ENCODE measurements at places on chromosomes 16 and 17. TPM values are rescaled to one million over a fixed set of nuclear protein-coding genes. Genes with fewer than 3 reads are reported as not detected.
A peak's percentile ranks its signal among the peaks of the same experiment; 100 is the strongest.

GGT6 gene
- not detected for total RNA-seq

KRTAP4-9 gene
- total RNA-seq: not detected

LITAFD gene
- not detected for total RNA-seq

SMIM22 gene
- not detected for total RNA-seq

TMEM106A gene
- total RNA-seq: 2.3 TPM

DNA sequence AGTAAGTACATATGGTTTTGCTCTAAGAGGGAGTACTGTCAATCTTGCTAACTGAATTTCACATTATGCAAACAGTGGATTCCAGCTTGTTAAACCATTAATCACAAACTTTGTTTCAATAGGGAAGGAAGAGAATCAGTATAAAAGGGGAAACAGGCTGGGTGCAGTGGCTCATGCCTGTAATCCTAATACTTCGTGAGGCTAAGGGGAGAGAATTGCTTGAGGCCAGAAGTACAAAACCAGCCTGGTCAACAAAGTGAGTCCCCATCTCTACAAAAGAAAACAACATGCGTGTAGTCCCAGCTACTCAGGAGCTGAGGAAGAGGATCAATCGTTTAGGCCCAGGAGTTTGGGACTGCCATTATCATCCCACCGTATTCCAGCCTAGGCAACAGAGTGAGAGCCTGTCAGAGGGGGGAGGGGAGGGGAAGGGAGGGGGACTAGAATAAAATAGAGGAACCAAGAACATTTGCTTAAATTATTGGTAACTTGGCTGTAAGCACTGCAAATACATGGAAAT, 65.7 kb downstream of the FBXL20 start:
- no peak for DNase-seq

DNA sequence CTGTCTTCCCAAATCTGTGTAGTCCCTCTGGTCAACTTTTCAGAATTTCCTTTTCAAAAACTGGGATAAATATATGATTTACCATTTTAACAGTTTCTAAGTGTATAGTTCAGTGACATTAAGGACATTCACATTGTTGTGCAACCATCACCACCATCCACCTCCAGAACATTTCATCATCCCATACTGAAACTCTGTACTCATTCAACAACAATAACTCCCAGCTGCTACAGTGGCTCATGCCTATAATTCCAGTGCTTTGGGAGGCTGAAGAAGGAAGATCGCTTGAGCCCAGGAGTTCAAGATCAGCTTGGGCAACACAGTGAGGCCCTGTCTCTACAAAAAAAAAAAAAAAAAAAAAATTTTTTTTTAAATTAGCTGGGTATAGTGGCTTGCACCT, 131.0 kb downstream of the AATF start:
- DNase-seq: no peak

GRCh38 chr17:7982666-7983065, 19.7 kb upstream of the GUCY2D start:
- DNase-seq: no peak

GRCh38 chr17:68133346-68134045, 98.0 kb downstream of the KPNA2 start:
- no peak for DNase-seq

GRCh38 chr17:77282524-77283515, 142.1 kb downstream of the SEC14L1 start:
- no peak for DNase-seq

DNA sequence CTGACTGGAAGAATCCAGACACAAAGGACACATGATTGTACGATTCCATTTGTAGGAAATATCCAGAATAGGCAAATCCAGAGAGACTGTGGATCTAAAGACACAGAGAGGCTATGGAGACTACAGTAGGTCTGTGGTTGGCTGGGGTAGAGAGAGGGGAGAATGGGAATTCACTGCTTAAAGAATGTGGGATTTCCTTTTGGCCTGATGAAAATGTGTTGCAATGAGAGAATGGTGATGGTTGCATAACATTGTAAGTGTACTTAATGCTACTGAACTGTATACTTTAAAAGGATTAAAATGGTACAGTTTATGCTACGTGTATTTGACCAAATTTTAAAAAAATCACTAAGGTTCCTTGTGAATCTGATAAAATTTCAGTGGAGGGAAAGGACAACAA, 62.1 kb downstream of the GPRC5B start:
- no peak for DNase-seq

DNA sequence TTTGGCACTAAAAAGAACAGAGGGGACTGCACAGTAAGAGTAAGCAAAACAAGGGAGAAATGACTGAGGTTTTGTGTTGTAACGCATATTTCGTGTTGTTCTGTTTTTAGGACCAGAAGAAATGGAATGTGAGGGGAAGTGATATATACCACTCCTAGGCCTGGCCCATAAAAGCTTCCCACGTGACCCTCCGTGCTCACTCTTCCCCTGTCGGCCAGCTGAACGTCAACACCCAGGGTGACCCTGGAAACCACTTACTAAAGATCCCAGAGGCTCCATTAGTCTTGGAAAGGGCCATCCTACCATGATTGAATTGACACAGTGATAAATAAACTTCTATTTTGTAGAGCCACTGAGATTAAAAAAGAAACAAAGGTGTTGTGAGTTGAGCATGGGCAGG, 79.8 kb downstream of the HELZ start:
- DNase-seq: no peak

- DNase-seq: no peak
Measured at GRCh38 chr17:65941356-65941899, 250.5 kb downstream of the CEP112 start.

DNA sequence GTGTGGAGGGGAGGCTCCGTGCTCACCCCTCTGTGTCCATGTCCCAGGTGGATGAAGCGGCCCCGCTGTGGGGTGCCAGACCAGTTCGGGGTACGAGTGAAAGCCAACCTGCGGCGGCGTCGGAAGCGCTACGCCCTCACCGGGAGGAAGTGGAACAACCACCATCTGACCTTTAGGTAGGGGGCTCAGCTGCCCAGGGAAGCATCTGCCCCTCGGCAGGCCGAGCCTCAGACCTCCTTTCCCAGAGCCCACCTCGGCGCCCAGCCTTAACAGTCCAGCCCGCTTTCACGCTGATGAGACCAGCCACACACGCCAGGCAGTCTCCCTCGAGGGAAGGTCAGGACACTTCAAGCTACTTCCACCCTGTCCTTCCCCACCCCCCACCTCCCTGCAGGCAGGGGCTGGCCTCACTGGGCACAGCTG, 12.7 kb downstream of the MMP15 start:
- DNase-seq: no peak

DNA sequence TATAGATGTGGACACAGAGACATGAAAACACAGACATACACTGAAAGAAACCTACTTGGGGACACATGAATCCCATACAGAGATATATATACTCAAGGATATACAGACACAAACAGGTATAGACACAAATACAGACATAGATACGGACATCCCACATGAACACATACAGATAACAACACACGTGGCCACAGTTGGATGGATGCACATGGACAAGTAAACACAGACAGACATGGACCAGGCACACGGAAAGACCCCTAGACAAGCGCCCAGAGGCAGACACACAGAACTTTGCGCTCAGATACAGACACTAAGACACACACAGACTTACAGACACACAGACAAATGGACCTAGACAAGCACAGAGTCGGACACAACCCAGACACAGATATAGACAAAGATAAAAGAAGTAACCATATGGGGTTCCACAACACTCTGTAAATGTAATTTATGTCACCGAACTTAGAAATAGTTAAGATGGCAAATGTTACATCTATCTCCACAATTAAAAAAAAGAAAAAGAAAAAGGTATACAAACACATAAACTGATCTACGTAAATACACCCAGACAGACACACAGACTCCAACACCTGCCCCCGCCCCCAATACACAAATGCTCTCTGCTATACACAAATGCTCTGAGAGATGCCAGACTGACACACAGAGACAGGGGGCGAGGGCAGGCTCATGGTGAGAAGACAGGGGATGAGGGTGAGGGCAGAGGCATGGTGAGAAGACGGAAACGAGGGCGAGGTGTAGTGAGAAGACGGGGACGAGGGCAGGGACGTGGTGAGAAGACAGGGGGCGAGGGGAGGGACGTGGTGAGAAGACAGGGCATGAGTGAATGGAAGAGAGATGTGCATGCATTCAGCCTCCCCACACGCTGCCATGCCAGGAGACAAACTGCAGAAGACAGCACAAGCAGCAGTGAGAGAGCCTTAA, 118.3 kb downstream of the SMG6 start:
- no peak for DNase-seq

- no peak for DNase-seq
Measured at GRCh38 chr16:73873643-73874042, 423.0 kb upstream of the PSMD7 start.

- peak; percentile 67 for DNase-seq
Measured at GRCh38 chr16:67150047-67150832, 558 bp downstream of the B3GNT9 start.

- DNase-seq: no peak
Measured at GRCh38 chr17:37060094-37060493, 111.3 kb downstream of the AATF start.

DNA sequence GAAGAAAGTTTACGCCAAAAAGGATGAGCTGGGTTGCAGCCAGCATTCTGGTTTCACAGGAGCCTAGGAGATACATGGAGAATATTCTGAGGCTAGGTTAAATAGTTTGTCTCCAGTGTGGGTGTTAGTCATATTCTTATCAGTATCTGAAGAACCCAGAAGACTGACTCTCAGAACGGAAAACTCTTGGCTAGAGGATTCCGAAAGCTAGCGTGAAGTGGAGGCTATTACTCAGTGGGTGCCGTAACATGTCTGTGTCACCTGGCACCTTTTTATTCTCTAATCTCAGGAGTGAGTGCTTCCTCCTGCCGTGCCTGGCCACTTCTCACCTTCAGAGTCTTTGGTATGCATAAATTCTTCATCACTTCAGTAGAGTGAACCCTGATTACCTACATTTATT, 199.5 kb downstream of the WWOX start:
- no peak for DNase-seq

DNA sequence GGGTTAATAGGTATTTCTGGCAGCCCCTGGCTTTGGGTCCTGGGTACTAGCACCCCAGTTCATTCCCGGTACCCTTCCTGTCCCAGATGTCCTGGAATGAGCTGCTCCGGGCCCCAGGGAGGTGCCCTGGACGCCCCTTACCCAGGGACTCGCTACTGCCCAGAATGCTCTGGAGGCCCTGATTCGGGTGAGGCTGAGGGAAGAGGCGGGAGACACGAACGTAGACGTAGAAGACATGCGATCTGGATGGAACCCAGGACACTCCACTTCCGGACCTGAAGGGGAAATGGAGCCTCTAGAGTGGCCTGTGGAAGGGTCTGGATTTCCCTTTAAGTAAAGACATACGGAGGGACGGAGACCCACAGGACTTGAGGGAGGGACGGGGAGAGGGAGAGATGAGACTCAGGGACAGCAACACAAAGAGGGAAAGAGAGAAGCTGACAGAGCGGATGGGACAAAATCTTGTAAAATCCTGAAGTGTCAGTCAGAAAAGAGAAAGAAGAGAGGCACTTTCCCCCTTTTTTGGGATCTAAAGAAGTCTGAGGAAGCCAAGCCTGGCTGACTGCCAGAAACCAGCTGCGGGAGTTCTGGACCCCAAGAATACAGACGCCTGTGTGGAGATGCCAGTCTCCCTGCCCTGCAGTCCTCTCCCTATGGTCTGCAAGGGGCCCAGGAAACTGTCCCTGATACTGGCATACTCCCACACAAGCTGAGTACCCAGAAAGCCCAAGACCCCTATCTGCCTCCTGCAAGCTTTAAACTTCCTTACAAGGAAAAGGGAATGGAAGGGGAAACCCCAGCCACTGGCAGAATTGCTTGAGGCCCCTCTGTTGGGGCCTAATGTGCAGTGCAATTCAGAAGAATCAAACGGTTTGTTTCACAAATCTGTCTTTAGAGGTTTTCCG, 1.0 kb upstream of the HOXB13 start:
- no peak for DNase-seq

DNA sequence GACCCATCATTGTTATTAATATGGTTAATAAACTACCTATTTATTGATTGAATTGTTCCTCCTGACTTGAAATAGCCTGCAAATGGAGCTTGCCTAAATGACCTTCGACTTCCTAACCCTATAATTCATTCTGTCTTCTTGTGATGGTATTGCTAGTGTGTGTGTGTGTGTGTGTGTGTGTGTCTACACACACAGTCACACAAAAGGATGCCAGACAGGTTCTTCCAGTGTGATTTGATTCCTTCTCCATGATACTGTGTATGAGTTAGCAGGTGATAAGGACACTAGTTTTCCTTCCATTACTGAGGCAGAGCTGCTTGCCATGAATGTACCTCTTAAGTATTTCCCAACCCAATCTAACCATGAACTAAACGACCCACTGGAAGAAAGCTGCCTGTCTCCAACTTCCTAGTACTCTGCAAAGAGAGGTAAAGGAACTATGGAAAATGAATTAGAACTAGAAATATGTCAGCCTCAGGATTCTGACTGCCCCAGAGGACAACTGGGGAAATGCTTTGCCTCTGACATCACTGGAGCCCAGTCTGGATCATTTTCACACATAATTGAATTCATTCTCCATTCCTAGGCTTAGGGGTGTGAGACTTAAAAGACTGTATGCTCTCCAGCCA, 3.5 kb upstream of the CDC6 start:
- DNase-seq: no peak

Measured in glutamatergic neuron (in vitro differentiated cells).